ENCODE measurements at places on chromosomes 6 and 20.

- DNase-seq, result no peak
These were observed 169.0 kb downstream of the SMOC2 start for GRCh38 chr6:168609914-168610490.

DNA sequence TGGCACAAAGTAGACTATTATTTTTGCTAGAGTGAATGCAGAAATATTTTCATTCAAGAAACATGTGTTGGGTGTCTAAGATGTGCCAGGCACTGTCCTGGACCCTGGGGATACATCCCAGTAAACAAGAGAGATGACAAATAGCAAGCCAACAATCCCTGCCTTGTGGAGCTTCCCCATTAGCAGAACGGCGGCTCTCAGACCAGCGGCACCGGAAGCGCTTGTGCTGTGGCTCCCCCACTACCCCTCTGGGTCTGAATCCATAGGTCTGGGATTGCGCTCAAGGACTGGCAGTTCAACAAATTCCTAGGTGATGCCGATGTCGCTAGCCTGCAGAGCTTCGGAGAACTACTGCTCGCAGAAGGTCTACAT lies 98.5 kb upstream of the AGPAT4 start:
- DNase-seq, result no peak

GRCh38 chr6:156890627-156891314 lies 113.6 kb downstream of the ARID1B start:
- no peak for DNase-seq

DNA sequence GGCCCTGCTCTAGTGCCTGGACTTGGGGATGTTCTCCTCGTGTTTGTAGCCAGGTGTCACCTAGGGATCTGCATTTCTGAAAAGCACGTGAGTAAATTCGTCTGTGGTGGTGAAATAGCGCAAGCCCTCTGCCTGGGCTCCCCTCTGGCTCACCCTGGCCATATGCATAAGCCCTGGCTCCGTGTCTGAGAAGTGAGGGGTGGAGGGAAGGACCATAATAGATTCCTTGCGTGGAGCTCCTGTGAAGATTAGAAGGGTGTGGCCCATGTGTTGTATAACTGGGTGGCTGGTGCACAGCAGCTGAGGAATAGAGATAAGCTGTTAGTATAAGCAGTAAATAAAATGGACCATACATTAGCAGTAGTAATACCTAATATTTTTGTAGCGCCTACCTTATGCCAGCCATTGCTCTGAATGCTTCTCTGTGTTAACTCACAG lies 4.8 kb downstream of the BCAS1 start:
- DNase-seq, result peak; percentile 86

- DNase-seq, result no peak
These were observed 15.4 kb upstream of the TNFAIP3 start for GRCh38 chr6:137851669-137852068.

Measured in K562 (cell line).